ENCODE measurements at places on chromosomes 1 and 21.

- DNase-seq = no peak
Observed at GRCh38 chr1:155396874-155397476, 76.3 kb downstream of the RUSC1 start.

DNA sequence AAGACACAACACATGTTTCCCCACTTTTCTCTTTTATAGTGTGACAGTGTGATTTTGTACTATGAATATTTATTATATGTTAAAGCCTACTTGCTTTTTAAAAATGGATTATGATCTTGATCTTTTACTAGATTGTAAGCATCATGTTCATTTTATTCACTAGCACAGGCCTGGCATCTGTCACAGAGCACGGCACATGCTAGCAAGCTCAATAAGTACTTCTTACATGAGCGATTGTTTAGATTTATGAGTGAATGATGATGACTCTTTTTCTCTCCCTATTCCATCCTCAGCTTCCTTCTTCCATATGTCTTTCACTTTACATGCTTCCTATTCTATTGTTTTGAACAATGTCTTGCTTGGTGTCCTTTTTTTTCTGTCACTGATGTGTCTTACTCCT lies 1454.1 kb downstream of the MRPL39 start:
- no peak for DNase-seq

DNA sequence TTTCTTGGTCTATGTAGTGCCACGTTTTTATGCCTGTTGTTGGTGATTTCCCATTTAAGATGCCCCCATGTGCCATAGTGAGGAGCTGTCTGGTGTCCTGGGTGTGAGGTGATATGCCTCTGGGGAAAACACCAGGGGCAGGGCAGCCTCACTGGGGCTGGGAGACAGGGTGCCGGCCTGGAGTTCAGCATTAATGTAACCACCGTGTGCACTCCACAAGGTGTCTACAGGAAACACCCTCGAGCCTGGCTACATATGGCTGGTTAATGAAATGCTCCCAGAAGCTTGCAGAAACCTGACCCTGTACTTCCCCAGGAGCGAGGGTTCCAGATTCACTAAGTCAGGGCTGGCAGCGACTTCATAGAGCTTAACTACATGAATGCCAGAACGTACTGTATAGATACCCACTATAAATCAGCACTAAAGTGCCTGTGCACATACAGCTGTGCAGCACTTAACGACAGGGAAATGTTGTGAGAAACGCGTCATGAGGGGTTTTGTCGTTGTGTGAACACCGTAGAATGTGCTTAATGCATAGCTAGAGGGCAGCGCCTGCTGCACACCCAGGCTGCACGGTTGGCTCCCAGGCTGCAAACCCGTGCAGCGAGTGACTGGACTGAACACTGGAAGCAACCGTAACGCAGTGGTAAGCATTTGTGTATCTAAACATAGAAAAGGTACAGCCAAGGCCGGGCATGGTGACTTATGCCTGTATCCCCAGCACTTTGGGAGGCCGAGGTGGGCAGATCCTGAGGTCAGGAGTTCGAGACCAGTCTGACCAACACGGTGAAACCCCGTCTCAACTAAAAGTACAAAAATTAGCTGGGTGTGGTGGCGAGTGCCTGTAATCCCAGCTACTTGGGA lies 10.4 kb downstream of the TFF2 start:
- DNase-seq = no peak

GRCh38 chr21:46393941-46394594 lies 64.6 kb upstream of the DIP2A start:
- DNase-seq = no peak

DNA sequence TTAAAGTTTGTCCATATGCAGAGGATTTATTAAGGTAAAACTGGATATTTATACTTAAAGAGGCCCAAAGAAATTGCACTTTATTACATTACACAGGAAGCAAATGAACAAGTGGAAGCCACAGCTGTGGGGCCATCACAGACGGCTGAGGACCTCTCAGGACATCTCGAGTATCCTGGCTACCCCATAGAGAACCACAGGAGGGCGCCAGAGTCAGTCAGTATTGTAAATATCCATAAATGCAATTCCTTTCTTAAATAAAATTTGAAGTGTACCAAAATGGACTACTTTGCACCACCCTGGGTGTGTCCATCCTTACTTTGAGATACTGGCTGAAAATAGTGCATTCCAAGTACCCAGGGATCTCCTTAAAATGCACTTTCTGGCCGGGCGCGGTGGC lies 257.2 kb downstream of the MRPL39 start:
- DNase-seq = no peak

DNA sequence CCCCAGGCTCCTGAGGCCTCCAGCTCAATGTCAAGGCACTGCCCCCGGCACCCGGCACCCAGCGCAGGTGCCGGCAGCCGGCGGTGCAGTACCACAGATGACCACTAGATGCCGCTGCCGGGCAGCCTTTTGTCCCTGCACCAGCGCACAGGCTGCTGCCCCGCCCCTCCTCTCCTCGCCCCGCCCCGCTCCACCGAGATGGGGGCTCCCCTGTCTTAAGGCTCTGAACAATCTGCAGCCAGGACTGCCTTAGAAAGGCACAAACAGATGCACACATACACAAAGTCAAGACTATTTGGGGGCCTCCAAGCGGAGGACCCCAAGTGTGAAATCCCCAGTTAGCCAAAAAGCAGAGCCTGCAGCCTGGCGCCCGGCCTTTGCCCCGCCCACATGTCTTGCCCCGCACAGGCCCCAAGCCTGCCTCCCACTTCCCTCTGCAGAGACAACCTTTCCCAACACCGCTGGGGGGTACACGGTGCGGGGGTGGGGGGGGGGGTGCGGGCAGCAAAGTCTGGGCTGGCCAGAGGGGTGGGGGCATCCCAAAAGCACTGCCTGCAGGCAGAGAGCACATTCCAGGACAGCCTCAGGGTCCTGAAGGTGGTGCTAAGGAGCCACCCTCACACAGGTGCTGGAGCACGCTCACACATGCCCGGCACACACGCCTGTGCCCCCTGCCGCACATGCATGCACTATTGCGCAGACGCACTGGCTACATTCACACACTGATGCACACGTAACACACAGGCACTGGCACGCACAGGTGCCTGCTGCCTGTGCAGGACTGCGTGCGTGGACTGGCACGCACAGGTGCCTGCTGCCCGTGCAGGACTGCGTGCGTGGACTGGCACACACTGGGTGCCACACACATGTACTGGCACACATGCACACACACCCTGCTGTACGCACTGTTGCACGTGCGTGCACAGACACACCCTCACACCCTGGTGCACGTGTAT lies 37.1 kb downstream of the ARHGEF16 start:
- DNase-seq = peak; percentile 67

DNA sequence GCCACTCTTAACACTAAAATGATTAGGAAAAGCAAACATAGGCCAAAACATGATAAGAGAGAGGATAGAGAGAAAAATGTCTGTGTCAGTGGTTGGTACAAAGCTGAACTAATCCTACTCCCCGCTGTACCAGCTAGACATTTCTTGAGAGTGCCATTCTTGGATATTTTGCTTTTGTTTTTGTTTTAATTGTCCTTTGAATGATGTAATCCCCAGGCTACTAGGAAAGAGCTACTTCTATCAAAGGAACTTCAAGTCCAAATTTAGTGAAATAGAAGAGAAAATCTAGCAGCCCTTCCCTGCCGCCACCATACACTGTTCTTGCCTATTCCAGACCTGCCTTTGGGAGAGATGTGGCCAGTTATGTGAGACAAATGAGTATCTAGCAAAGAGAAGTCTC lies 269.6 kb downstream of the GRIK1 start:
- no peak for DNase-seq

GRCh38 chr1:199404191-199404590 lies 623.3 kb upstream of the NR5A2 start:
- no peak for DNase-seq

DNA sequence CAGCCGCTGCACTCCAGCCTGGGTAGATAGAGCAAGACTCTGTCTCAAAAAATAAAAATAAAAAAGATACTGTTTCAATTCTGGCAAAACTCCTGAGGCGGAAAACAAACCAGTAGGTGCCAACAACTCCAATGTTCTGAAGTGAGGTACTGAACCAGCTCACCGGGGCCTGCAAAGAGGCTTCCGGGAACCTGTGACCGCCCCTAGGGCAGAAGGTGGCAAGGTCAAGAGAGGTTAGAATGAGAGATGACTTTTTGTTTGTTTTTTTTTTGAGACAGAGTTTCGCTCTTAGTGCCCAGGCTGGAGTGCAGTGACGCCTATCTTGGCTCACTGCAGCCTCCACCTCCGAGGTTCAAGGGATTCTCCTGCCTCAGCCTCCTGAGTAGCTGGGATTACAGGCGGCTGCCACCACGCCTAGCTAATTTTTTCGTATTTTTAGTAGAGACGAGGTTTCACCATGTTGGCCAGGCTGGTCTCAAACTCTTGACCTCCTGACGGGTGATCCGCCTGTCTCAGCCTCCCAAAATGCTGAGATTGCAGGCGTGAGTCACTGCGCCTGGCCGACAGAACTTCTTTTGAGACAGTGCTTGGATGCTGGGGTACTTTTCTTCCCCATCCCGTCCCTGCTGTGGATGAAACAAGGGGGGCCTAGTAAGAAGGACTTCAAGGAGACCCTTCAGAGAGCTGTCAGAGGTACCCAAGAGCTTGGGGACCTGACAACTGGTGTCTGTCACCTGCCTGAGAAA lies 91.9 kb upstream of the SLC25A33 start:
- DNase-seq = no peak

- no peak for DNase-seq
Observed at GRCh38 chr1:181080556-181080955, 7.9 kb upstream of the IER5 start.

DNA sequence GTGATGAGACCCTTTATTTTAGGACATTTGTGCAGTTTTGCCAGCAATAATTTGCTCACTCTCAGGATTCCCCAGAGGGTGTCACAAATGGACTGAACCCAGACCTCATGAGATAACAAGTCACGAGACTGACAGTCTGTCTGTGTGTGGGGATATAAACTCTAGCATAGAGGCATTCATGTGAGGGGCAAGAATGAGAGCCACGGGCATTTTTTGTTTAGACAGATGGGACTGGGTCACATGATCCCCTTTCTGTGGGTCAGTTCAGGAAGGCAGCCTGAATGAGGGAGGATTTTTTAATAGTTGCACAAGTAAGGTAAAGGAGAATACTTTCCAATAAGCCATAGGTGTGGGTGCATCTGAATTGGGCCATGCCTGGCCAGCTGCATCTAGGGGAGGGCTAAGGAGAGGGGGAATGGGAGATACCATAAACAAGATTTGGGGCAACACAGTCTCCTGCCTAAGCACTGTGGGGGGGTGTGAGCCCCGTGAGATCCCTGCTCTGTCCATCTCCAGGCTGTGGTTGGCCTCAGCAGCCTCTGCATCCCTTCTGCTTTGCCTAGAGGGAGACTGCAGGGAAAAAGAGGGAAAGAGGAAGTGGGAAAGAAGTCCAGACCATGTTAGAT lies 66.6 kb downstream of the NAV1 start:
- DNase-seq = no peak

DNA sequence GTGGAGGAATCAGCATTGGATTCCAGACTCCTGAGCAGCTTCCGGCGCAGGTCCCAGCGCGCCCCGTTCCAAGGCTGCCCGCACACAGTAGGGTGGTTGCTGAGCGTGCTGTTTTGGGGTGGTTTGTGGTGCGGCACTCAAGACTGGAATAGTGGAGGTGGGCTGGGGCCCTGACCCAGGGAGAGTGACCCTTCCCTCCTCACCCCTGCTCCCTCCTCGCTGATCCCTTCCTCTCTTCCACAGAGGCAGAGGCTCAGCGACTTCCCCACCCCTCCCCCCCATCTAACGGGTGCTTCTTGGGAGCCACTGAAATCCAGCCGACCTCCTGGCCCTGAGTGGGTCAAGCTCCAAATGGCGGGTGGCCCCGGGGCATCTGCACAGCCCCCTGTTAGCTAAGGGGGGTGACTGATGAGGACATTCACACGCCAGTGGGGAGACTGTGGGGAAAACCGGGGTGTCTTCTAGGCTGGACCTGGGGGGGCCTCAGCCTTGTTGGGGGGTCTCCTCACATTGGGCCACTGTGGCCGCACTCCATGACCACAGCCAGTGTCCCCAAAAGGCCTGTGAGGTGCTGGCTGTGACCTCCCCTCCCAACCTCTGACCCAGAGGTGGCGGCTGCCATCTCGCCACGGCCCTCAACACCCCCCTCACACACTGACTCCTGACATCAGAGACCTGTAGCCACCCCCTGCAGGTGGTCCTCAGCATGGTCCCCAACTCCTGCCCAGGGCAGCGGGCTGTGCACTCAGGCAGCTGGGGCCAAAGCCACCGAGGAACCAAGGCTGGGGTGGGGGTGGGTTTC lies 3.9 kb upstream of the HES4 start:
- DNase-seq = no peak

DNA sequence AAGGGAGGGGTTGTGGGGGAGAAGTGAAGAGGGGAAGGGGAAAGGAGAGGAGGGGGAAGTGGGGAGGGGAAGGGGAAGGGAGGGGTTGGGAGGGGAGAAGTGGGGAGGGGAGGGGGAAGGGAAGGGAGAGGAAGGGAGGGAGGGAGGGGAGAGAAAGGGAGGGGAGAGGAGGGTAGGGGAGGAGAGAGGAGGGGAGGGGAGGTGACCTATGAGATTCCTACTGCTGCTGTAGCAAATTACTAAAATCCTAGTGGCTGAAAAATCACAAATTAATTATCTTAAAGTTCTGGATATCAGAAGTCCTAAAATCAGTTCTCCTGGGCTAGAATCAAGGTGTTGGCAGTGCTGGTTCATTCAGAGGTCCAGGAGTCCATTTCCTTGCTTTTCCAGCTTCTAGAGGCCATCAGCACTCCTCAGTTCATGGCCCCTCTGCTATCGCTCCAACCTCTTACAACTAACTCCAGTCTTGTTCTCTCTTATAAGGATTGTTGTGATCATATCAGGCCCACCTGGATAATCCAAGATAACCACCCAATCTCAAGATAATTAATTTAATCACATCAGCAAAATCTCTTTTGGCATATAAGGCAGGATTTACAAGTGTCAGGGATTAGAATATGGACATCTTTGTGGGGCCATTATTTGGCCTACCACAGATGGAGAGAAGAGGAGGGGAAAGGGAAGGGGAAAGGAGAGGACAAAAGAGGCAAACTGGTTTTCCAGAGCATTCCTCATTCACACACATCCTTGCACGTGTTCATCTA lies 30.4 kb upstream of the KANK4 start:
- no peak for DNase-seq

DNA sequence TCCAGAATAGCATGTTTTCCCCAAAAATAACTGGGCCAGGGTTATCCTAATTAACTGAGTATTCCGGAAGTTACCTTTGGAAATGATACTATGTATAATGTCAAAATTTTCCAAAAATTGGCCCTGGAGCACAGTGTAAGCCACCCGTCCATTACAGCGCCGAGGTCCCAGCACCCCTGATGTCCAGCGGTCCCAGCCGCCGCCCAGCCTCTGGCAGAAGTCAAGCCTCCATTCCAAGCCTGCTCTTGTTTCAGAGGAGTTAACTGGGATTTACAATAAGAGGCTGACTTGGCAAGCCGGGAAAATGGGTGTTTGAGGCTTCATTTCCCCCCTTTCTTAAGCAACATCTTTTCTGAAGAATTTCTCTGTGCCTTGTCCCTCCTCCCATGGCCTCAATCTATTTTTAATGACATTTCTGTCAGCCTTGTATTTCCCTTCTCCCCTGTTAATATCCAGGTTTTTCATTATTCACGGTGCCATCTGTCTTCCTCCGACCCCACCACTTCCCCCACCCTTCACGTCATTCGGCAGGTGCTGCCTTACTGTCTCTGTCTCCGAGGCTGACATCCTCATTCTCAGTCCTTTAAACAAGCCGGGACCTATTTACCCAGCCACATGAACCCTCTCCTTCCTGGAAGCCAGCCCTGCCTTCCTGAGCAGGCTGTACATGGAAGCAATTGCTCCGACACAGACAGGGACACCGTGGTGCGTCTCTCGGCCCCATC lies 490.9 kb downstream of the NPHP4 start:
- no peak for DNase-seq

Measured in stimulated activated CD4-positive, alpha-beta T cell treated with anti-CD3 and anti-CD28 coated beads, Interleukin-15, amount 100 ng/mL, for 1 hour (primary cell).